ENCODE measurements at places on chromosomes 1 and 21.

DNA sequence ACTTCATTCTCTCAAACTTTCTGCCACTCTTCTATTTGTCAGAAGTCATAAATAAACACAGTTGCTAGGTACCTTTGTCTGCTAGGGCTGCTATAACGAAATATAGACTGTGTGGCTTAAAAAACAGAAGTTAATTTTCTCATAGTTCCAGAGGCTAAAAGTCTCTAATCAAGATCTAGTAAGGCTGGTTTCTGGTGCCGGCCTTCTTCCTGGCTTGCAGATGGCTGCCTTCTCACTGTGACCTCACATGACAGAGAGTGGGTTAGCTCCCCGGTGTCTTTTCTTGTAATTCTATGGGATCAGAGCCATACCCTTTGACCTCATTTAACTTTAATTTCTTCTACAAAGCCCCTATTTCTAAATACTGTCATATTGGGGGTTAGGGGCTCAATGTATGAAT, 5.9 kb downstream of the PDC start:
- no peak for DNase-seq

- DNase-seq, result peak; percentile 83
These were observed 26.2 kb upstream of the EPHA2 start for GRCh38 chr1:16181887-16182719.

DNA sequence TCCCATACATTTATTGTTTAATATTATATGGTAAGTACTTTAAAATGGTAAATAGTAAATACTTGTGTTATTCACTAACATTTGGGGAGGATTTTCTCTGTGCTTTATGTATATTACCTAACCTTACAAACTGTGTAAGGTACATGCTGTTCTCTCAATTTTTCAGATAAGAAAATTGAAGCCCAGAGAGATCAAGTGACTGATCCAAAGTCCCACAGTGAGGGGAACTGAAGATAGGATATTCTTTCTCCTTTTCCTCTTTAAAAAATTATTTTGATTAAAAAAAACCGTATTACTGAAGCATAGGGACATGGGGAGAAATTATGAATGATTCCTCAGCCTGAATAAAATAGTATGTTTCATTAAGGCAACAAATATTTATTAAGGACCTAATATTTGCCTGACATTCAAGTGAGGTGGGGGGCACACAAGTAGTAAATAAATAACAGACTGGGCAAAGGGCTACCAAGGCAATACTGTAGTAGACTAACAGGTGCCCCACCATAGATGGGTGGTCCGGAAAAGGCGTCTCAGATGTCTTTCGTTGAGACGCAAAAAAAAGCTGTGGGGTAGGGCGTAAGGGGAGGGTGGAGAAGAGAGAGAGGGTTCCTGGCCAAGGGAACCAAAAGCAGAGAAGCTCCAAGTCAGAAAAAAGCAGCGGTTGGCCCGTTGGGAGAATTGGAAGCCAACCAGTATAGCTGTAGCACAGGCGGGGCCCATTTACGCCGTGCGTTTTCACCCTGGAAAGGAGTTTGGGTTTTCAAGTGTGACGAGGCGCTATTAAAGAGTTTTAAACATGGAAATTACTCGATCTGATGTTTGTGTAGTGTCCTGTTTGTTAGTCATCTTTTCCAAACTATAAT, 944 bp upstream of the AGO3 start:
- DNase-seq, result peak; percentile 73

DNA sequence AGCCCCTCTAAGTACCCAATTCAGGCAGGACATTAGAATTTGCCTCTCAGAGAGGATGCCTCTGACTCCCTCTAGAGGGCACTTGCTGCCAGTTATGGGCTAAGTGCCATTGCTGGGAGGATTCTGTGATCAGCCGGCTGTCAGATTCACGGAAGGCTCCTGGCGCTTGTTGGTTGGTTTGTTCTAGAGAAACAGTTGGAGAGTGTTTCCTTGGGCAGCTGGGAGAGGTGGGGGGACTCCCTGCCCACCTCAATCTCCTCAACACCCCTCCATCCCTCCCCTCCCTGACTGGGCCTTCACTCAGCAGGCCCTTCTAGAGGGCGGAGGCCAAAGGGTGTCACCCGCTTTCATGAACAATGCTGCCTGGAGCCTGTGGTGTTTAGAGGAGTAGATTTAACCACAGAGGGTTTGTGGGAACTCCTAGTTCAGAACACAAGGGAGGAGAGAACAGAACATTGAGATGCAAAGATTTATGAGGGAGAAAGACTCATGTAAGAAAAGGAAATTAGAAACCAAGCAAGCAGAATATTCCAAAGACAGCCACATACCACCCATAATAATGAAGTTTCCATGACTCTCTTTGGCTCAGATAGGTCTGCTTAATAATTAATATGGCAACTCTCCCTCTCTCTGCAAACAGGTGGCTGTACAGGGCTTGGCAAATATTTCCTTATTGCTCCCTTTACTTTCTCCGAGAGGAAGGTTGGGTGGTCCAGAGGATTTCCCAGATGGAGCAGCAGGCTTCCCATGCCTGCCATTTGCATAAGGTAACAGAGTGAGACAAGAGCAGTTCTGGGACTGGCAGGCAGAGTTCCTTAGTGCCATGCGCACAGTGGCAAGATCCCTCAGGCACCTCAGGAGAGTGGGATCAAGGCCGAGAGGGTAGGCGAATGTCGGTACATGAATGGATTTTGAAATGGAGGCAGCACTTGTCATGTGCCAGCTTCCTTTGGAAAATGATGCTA, 30.0 kb upstream of the ACP6 start:
- peak; percentile 86 for DNase-seq

DNA sequence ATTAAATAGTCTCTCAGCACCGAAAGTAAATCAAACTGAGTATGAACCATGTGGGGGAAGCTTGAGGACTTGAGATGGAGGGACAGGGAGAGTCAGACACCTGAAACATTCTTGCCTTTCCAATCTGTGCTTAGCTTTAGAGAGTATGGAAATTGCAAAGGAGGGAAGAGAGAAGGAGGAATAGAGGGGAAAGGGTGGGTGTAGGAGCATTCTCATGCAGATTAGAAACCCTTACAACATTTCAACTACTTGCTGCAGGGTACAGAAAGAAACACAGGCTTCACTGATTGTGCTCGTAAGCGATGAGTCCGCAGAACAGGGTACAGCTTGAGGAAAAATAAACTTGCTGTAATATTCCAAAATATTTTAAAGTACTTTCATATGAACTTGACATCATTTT, 73.8 kb downstream of the NIBAN1 start:
- DNase-seq, result no peak

DNA sequence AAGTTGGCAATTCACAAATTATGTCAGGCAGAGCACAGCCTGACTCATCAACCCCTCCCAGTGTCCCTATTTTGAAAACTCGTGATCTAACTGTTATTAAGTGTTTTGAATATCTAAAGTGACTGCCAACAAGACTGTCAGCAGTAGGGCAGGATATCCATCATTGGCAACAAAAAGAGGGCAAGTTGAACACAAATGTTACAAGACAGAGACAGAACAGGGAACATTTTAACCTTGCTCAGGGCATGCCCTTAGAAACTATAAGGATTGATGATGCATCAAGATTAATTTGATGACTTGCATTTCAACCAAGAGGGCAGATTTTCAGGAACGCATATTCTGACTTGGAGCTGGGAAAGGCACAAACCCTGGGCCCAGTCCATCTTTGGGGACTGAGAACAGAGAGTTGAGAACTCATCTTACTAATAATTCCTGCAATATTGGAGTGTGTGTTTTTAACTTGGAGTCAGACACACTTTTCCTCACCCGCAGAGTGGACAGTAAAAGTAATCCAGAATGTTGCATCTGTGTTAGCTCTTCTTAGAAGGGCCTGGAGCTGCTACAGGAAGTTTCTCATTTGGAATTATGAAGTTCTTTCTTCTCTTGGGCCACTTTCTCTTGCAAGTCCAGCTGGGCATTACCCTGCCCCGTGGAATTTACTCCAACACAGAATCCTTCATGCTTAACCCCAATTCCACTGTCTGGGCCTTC, 317.2 kb downstream of the LTN1 start:
- no peak for DNase-seq

GRCh38 chr1:212244441-212244840, 40.8 kb upstream of the PPP2R5A start:
- DNase-seq, result no peak

GRCh38 chr1:32066489-32066873, 6.3 kb upstream of the TMEM39B start:
- no peak for DNase-seq

DNA sequence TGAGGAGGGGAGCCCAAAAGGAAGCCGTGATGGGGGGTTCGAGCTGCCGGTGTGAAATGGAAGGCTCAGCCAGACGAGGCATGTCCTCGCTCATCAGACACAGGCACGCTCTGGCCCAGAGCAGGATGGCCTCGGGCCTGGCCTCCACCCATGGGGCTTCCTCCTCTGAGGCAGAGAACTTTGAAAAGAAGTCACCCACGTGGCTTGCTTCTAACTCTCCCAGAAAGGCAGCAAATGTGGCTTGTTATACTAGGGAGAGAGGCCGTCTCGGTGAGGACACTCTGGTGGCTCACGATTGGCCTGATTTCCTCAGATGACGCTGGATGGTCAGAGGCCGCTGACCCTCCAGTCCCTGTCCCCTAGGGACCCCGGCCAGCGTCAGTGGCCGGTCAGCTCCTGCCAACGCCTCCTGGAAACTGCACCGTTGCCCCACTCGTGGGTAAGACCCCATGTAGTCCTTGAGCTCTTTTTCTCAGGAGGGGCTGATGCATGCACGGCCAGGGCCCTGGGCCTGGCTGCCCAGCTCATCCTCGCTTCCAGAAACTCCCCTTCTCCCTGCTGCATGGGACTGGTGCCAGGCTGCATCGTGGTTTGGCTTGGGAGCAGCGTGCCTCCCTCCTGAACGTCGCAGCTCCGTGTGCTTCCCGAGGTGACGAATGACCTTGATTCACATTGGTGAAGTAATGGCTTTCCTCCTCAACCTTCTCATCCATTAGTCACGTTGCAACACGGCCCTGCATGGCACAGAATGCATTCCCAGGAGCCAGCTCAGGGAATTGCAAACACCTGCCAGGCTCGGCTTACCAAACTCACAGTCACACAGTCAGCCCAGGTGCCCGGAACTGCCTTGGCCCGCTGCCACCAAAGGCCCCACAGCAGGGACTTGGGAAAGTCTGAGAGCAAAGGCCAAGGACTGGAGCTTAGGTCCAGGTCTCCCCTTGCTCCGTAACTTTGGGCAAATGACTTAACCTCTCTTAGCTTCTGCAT, 58.8 kb downstream of the TOMM20 start:
- no peak for DNase-seq

DNA sequence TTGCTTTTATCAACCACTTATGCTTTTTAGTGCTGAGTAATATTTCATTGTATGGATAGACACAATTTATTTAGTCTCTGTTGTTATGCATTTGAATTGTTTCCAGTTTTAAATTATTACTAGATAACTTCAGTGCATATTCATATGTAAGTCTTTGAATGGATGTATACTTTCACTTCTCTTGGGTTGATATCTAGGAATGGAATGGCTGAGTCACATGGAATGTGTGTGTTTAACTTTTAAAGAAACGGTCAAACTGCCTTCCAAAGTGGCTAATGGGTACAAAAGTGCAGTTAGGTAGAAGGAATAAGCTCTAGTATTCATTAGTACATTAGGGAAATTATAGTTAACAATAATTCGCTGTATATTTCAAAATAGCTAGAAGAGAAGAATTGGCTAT, 82.4 kb downstream of the NPHS2 start:
- DNase-seq, result no peak

DNA sequence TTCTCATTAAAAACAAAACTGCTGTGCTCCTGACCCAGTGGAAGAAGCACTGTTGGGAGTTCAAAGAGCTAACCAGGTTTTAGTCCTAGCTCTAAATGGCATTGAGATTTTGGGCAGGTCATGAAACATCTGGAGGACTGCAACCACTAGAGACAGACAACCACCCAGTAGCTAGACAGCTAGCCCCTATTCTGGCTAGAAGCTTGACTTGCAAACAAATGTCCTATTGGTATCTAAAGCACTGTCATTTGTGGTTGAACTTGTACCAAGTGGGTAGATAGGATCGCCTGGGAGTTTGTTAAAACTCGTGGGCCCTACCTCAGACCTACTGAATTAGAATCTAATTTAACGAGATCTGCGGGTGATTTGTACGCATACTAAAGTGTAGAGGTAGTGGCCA, 6.9 kb downstream of the RPL11 start:
- DNase-seq, result no peak

GRCh38 chr1:42682739-42683531, 717 bp downstream of the YBX1 start:
- DNase-seq, result peak; percentile 87

- no peak for DNase-seq
These were observed 133.0 kb downstream of the ITSN1 start for GRCh38 chr21:33775100-33775828.

DNA sequence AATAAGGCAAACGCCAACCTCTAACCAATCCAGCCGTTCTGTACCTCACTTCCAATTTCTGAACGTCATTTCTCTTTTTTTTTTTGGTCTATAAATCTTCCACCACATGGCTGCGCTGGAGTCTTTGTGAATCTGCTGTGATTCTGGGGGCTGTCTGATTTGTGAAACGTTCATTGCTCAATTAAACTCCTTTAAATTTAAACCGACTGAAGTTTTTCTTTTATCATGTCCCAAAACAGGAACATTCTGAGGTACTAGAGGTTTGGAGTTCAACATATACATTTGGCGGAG, 65.5 kb upstream of the BACH1 start:
- DNase-seq, result no peak

GRCh38 chr1:205179842-205180241, 31.7 kb downstream of the DSTYK start:
- no peak for DNase-seq

GRCh38 chr1:44632598-44632997, 41.7 kb downstream of the TMEM53 start:
- peak; percentile 53 for DNase-seq

DNA sequence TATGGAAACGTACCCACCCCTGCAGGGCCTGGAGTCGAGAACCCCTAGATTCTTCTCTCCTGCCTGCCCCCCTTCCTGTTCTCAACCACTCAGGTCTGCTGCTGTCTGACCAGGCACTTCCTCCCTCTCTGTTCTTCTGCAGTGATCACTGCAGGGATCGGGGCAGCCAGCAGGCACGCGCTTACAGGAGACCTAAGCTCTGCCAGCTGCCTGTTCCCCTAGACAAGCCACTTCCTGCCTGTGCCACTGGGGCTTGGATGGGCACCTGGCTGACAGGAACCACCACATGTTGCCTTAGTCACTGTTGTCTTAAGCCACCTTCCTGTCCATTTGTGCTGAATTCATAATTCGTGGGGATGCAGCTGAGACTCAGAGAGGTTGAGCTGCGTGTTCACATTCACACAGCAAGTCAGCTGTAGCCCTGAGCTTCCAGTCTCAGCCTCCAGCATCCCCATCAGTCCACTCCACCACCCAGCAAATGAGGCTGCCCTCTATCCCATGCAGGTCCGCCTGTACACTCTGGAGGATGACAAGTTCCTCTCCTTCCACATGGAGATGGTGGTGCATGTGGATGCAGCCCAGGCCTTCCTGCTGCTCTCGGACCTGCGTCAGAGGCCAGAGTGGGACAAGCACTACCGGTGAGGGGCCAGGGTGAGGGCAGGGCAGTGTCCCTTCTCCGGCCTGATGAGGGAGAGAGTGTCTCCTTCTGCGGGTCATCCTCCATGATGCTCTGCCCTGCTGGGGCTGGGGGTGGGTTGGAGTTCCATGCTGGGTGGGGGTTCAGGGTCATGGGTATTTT, 18.6 kb downstream of the FAM151A start:
- no peak for DNase-seq

All from iPS-NIHi11 (cell line).